Activated CD4-positive, alpha-beta T cell treated with anti-CD3 and anti-CD28 coated beads for 36 hours (primary cell): ENCODE measurements at places on chromosomes 3 and 15.
A peak's percentile ranks its signal among the peaks of the same experiment; 100 is the strongest.

- no peak for DNase-seq
Observed at GRCh38 chr15:52765785-52766184, 24.4 kb downstream of the ONECUT1 start.

DNA sequence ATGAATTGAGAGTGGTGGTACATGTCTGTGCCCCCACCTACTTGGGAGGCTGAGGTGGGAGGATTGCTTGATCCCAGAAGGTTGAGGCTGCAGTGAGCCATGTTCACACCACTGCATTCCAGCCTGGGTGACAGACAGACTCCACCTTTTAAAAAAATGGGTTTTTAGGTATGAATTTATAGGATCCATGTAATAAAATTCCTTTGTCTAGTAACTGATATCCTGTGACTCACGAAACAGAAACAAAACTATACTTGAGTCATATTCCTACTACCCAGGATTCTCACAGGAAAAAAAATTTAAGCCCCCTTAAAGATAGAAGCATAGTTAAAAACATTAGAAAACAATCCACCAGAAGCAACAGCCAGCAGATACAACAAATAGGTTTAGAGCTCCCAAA lies 10.0 kb upstream of the CRTC3 start:
- no peak for DNase-seq

GRCh38 chr3:184965639-184966430 lies 153.9 kb downstream of the VPS8 start:
- no peak for DNase-seq

DNA sequence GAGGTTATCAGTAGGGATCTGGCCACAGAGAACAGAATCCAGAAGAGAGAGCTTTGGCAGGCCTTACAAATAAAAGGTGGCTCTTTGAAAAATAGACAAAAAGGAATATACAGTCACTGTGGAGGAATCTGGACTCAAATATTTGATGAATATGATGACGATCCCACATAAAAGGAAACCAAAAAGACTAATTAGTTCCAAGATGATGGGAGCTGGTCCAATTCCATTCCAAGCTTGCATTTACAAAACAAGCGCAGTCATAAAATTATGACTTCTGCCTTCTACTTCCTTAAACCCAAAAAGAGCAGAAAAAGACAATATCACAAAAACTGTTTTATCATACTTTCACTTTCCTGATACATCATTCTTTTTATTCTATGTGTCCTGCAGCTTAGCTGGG lies 285.8 kb downstream of the DIPK2A start:
- no peak for DNase-seq

GRCh38 chr3:53160660-53161449 lies at the start of gene PRKCD:
Gene PRKCD, plus strand, starts transcription at chr3:53161209. Its CDS starts 17,214 bp downstream, at chr3:53178423.
- peak; percentile 91 for DNase-seq

DNA sequence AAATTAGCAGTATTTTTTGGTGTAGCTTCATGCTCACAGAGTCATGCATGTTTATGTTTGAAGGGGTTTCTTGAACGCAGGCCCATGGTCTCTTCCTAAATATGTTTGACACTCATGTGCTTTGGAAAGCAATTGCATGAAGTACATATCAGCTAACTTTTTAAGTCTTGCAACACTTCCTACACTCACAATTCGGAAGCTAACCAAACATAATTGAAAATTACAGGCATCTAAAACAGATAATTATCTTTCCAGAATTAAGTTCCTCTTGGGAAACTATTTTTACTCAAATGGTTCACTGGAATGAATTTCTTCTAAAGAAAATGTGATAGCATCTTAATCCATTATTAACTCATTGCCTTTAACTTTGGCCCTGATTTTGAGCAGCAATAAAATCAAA lies 438.9 kb downstream of the RAP2B start:
- no peak for DNase-seq

DNA sequence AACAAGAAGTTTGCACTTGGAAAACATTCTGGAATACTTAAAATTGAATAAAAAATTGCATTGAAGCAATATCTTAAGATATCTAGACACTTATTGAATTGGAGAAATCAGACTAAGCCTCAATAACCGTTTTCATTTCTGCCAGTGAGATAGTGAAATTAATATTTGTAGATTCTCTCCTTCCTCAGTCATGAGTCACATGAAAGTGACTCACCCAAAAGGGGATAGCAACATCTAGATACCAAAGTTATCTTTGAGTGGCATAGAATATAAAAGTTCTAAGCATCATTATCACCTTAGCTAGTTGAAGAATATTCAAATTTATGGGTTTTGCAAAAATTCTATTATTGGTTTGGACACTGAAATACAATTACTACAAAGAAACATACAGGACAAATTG lies 614.8 kb upstream of the ZNF717 start:
- no peak for DNase-seq

DNA sequence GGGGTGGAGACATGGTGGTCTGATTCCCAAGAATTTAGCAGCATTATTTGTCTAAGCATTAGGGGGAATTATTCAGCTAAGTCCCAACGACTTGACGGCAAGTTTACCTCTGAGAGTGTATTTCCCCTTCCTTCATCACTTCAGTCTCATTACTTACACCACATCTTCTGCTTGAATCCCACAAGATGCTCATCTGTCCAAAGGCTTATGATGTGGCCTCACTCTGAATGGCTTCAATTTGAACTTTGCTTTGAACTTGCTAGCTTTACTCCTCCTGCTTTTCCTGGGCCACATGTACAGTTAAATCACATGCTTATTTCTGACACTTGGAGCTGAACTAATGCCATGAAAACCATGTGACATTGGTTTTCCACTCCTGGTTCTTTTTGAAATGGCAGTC lies 231.3 kb upstream of the SATB1 start:
- no peak for DNase-seq

GRCh38 chr3:194058189-194058571 lies 77.8 kb upstream of the HES1 start:
- DNase-seq = peak; percentile 66

DNA sequence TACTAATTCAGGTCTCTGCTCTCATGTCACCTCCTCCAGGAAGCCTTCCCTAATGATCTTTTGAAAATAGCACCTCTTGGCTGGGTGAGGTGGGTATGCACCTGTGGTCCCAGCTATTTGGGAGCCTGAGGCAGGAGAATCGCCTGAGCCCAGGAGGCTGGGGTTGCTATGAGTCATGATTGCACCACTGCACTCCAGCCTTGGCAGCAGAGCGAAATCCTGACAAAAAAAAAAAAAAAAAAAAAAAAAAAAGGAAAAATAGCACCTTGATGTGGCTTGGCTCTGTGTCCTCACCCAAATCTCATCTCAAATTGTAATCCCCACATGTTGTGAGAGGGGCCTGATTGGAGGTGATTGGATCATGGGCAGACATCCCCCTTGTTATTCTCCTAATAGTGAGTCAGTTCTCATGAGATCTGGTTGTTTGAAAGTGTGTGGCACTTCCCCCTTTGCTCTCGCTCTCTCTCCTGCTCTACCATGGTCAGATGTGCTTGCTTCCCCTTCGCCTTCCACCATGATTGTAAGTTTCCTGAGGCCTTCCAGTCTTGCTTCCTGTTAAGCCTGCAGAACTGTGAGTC lies 11.2 kb upstream of the RNU6-1 start:
- DNase-seq = no peak

DNA sequence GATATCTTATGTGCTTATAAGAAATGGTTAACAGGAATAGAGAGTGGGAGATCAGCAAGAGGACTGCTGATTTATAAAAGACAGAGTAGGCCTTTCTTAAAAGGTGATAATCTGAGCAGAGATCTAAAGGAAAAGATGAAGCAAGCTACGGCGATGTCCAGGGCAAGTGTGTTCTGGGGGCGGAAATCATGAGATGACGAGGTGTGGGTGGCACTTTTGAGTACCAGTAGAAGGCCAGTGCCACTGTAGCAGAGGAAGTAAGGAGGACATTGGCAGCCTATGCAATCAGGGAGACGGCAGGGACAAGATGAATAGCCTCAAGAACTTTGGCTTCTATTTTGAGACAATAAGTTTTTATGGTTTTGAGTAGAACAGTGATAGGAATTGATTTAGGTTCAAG lies 492.4 kb downstream of the FHIT start:
- no peak for DNase-seq

GRCh38 chr3:182284793-182285192 lies 508.5 kb upstream of the ATP11B start:
- DNase-seq = no peak

- DNase-seq = no peak
Observed at GRCh38 chr3:31371484-31372177, 161.1 kb upstream of the STT3B start.

DNA sequence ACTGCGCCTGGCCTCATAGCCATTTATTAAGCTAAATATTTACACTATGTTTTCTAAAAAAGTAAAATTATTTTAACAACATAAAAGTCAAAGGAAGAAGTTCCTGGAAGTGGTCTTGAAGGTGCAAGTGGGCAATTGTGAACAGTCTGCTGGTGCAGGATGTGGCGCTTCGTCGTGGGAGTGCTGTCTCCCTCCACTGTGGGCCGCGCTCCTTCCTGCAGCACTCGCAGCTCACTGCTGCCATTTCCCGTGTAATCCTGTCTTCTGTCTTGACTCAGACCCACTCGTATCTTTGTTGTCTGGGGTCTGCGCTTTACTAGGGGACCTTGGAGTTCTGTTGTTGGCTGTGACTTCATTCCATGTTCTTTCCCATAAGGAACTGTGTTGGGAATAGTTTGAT lies 56.3 kb downstream of the APBA2 start:
- peak; percentile 55 for DNase-seq

- no peak for DNase-seq
Observed at GRCh38 chr3:98985431-98985830, 83.9 kb upstream of the DCBLD2 start.

GRCh38 chr3:187639927-187640568 lies 30.1 kb downstream of the SST start:
- no peak for DNase-seq

GRCh38 chr15:73927003-73927475 lies 777 bp downstream of the LOXL1 start:
- peak; percentile 60 for DNase-seq

GRCh38 chr3:123997543-123997942 lies 5.6 kb upstream of the ROPN1 start:
- DNase-seq = no peak

DNA sequence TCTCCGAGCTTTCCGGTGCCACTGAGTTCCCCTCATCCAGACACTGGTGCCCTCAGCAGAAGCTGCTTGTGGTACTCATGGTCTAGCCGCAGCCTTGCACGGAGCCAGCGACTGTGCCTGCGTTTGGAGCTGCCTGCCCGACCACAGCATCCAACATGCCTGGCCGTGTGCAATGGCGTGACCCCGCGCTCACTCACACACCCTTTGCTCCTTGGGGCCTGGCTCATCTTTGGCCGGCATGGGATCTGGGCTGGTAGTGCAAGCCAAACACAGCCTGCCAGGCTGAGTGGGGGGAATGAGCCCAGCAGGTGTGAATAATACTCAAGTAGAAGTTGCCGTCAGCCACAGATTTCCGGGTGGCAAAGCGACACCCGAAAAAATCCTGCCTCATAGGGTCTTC lies 1178.7 kb upstream of the GBE1 start:
- no peak for DNase-seq

DNA sequence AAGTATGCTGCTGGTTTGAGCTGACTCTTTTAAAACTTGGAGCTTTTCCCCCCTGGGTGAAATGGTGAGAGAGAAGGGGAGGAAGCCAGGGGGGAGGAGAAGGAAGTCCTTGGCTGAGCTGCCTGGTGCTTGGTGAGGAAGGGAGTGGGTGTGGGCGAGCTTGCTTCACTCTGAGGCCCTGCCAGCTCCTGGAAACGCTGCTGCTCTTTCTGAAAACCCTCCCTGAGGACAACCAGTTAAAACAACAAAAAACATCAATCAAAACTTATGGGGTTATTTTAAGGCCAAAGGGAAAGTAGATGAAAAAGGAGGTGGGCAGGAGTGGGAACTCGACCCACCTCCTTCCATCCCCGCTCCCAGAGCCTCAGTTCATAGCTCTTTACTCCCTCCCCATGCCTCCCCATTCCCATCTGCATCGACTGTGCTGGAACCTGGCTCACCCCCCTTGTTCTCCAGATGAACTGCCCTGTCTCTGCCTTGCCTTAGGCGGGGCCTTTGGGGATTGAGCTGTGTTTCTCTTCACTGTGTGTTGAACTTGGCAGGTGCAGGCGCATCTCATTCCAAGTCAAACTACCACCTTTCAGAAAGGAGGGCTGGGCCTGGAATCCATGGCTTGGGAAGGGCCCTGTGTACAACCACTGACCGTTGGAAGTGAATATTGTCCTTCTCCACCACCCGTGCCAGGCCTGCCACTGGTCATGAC lies 166.1 kb downstream of the ZNF621 start:
- no peak for DNase-seq

DNA sequence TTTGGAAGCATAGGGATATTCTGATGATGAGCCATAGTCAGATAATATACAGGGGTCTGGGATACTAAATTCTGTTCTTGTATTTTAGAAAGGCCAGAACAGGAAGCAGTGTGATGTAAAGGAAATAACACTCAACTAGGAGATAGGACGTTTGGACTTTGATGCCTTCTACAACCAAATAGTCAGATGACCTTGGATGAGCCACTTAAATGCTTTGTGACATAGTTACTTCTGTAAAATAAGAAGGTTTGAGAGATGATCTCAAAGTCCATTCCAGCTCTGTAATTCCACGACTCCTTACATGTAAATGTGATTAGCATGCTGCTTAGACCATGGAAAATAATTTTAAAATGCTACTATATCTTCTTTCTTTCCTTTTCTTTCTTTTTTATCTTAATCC lies 29.5 kb upstream of the CCDC54 start:
- no peak for DNase-seq

DNA sequence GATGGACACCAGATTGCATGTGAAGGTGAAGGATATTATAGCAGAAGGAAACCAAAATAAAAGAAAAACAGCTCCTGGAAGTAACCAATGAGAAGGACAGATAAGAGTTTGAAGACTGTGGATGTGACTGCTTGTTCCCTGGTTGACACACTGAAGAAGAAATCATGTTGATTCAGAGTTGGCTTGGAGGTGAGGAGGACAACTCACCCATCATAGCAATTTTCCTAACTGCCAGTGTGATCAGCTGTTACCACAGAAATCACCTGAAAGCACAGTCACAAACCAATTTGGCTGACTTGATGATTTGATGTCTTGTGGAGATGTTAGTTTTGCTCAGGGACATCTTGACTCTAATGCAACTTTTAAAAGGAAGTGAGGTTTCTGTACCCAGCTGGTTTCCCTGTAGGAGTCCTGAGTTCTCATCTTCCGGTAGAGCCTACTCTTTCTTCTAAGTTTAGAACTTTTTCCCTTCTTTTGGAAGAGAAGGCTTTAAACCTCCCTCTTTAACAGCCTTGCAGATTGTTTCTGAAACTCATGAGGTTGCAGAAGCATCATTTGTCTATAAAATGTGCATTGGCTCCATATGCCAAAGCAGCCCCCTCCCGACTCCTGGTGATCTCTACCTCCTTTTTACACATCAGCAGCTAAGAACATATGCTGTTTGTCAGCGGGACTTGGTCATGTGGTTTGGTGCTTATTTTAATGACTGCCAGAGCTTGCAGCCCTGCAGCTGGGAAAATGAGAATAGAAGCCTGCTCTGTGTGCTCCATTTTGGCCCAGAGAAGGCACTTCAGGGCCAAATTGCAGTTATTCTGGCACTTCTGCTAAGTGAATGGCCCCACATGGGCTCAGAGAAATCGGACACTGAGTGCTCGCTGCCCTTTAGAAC lies 10.3 kb downstream of the ATG7 start:
- DNase-seq = no peak

- DNase-seq = peak; percentile 41
Observed at GRCh38 chr3:51384055-51384725, 901 bp upstream of the MANF start.

GRCh38 chr3:100097919-100098783 lies 16.1 kb downstream of the FILIP1L start:
- DNase-seq = no peak
